ENCODE measurements at places on chromosomes 7 and 10. TPM values are rescaled to one million over a fixed set of nuclear protein-coding genes. Genes with fewer than 3 reads are reported as not detected.
A peak's percentile ranks its signal among the peaks of the same experiment; 100 is the strongest.

- DNase-seq, result no peak
Measured at GRCh38 chr10:14371581-14371980, 40.9 kb upstream of the FRMD4A start.

DNA sequence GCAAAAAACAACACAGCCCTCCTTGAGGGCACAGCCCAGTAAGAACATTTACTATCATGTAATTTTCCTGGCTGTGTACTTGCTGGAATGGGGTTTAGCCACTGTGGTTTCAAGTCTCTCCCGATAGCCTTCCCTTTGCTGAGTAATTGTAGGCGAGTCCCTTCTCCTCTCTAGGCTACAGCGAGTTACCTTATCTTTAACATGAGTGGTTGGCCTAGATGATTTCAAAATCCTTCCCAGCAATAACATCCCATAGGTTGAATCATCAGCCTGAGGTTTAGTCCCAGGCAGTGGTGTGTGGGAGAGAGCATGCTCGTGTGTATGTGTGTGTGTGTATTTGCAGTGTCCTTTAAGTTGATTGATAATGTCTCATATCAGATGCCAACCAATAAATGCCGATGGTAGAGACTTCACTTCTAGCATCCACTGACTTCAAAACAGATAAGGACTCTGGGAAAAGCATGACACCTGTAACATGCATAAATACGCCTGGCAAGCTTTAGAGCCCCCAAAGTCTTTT, 142.9 kb upstream of the ZMIZ1 start:
- peak; percentile 82 for DNase-seq

Gene NUTM2E
- polyA plus RNA-seq, result 0.22 TPM

DNA sequence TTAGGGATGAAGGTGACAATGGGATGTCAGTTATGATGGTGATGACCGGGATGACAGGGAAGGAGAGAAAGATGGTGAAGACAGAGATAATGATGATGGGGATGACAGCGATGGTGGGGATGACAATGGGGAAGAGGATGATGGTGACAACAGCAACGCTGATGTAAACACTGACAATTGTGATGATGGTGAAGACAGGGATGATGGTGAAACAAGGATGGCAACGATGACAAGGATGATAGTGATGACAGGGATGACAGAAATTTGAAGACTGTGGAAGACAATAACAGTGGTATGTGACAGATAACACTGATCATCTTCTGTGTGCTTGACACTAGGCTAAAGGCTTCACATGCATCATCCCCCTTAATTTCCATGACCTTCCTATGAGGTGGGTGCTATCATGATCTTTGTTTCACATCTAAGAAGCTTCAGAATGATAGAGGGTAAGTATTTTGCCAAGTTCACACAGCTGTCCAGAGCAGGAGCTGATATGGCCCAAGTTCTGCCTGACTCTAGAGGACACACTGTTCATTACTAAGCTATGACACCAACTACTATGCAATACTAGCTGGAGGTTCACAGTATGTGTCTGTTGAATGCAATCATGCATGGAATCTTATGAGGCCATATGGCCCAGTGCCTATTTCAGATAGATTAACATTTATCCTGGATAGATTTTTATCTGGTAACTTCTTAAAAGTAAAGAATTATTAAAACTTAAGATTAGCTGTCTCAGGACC, 105.6 kb downstream of the RNLS start:
- no peak for DNase-seq

Gene ASZ1
- polyA plus RNA-seq, result not detected

GRCh38 chr7:88200261-88200660, 19.6 kb downstream of the SRI start:
- DNase-seq, result no peak

GRCh38 chr10:74113546-74113945, 37.1 kb downstream of the AP3M1 start:
- DNase-seq, result no peak

DNA sequence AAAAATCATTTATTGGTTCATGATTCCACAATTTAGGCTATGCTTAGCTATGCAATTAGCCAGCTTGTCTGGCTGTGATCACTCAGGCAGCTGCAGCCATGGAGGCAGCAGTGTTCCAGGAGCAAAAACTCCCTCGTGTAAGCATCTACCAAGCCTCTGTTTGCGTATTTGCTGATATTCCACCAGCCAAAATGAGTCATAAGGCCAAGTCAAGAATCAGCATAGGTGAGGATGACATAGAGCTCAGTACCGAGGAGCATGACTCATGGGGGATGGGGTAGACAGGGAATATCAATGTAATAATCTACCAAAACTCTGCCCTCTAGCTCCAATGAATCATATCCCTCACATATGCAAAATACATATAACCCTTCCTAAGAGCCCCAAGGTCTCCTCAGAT, 63.3 kb downstream of the IMMP2L start:
- DNase-seq, result no peak

DNA sequence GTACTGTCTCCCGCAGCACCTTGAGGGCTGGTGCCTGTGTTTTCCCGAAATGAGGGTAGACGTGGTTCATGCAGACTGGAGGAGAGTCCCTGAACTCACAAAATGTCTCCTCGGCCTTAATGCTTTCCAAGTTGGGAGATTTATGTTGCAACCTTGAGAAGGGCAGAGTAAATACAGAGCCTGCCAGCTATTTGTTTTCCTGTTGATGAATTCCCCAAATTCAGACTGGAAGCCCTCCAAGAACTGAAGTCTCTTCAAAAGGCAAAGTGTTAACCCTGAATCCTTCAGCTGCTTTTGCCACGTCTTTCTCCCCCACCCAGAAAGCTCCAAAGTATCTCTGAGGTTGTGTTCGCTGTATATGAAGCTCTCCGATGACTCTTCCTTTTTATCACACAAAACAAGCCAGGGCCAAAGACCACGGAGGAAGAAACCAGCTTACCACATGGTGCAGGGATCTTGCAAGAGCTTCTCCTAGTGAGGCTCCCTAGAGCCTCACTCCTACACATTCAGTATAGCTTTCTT, 254.7 kb upstream of the NFE2L3 start:
- no peak for DNase-seq

Gene SKIDA1
- 0.60 TPM for polyA plus RNA-seq

Gene ALDH18A1
- 110 TPM for polyA plus RNA-seq

DNA sequence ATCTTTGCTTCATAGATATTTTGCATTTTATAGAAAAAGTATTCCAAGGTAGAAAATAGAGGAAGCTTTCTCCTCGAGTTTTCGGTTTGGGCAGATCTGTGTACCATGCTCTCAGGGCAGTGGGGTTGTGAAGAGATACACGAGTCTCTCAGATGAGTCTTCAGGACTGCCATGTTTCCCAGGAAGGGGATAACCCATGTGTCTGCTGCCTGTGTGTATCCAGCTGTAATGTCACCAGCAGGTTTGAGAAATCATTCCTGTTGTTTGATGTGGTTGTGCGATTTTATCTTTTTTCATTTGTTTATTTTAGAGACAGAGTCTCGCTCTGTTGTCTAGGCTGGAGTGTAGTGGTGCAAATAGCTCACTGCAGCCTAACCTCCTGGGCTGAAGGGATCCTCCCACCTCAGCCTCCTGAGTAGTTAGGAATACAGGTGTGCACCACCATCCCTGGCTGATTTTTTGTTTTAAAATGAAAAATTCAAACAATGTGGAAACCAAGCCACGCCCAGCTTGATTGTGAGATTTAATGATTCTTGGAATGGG, 48.9 kb downstream of the SNX10 start:
- no peak for DNase-seq

GRCh38 chr10:8378198-8378983, 323.9 kb downstream of the GATA3 start:
- no peak for DNase-seq

DNA sequence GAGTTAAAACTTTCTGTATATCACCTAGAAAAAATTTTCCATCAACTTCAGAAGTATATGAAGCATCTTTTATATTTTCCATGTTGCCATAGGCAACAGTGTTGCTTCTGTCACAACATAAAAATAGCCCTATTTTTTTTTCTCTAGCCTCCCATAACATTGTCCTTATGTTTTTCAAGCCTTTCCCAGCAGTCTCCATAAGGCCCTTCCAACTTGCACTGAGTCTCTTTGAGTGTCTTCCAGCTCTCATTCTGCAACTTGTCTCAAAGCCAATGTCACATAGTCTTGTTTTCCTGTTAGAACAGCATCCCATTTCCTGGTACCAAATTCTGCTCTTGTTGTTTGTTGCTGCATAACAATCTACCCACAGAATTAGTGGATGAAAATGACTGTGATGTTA, 1055.5 kb upstream of the GHITM start:
- no peak for DNase-seq

Gene PNLIPRP3
- polyA plus RNA-seq, result not detected

Gene TMEM140
- polyA plus RNA-seq, result 5.5 TPM

Measured in BJ (cell line).